ENCODE measurements at places on chromosomes 1 and 21.

- no peak for DNase-seq
Observed at GRCh38 chr1:84298328-84298683, 3.2 kb upstream of the SAMD13 start.

- no peak for DNase-seq
Observed at GRCh38 chr1:45785583-45785982, 17.8 kb upstream of the MAST2 start.

DNA sequence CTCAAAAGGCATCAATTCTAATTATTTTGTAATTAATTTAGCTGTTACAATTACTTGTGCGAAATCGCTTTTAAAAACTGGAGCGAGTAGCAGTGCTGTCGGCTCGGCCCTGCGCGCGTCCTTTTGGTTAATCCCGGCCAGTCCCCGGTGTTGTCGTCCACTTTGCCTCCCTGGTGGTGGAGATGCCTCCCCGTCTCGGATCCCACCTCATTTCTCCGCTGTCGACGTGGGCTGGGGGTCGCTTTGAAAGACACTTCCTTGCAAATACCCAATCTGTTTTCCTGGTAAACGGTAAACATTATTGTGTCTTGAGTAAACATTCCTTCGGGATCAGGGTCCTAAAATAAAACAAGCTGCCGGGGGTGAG, 3.7 kb downstream of the FOXD3 start:
- no peak for DNase-seq

- DNase-seq: peak; percentile 87
Observed at GRCh38 chr1:16888860-16889816, 6.6 kb upstream of the RNU1-2 start.

DNA sequence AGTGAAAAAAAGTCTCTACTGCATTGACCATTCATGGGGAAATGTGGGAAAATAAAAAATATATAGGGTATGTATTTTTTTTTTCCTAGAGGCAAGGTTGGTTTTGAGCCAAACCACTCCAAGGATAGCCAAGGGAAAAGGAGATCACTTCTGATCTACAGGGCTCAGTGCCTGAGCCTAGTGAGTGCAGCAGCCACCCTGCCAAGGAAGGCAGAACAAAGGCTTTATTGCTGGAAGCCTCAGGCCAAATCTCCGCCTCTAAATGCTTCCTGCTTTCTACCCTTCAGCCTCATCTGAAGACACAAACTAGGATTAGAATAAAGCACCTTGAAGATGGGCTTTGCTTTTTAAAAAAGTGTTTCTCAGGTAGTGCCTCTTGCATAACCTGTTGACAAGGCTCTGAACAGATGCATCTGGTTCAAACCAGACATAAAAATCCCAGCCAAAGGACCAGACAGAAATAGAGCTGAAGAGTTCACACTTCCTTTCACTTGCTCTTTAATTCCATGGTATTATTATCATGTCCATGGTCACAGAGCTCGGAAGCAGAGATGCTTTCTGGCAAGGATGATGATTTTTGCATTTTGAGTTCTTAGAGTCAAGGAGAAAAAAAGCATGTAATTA, 10.5 kb downstream of the C1orf115 start:
- DNase-seq: no peak

- no peak for DNase-seq
Observed at GRCh38 chr1:162094271-162094670, 24.8 kb downstream of the NOS1AP start.

DNA sequence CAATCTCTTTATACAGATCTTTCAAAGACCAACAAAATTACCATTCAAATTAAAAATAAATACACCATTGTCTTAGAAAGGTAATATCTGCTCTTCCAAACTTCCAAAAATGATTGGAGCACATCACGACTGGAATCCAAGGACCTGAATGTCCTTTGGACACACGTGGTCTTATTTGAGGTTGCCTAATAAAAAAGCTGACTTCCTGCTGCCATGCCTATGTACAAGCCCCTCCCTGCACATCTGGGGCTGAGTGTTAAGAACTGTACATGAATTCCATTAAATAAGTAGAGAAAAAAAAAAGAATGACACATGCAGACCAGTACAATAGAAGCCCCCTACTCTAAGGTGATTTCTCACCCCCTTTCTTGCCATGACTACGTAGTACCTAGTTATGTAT, 73.6 kb downstream of the SUSD4 start:
- no peak for DNase-seq

DNA sequence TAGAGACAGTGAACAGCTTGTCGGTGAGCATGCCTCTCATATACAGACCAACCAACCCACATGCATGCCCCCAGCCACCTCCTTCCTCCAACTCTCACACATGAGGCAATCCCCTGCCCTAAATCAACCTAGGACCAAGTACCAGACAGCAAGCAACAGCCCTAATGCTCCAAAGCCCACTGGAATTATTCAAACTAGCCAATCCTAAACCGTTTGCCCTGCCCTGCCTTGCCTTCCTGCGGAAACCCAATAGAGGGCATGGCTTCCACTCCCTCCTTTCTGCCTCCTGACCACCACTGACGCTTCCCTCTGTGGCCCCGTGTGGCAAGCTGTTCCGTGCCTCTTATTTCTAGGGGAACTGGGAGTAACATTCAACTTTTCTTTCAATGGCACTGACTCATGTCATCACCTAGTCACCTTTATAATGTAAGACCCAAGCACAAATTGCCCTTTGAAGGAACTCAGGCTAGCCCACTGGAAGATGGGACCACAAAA, 129.3 kb upstream of the GJB5 start:
- no peak for DNase-seq

DNA sequence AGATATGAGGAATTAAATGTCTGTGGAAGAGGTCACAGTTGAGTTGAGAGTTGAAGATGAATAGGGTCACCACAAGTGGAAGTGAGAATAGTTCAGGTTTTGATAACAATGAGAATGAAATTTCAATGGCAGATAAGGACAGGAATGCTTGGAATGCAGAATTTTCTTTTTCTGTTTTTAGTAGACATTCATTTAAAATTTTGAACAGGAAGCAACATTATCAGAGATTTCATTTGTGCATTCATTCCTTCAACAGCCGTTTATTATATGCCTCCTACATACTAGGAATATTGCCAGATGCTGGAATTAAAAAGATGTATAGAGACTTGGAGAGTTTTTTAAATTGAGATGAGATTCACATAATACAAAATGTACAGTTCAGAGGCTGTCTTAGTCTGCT, 126.8 kb downstream of the ITSN1 start:
- DNase-seq: no peak

- no peak for DNase-seq
Observed at GRCh38 chr1:151961833-151962232, 31.8 kb downstream of the S100A10 start.

DNA sequence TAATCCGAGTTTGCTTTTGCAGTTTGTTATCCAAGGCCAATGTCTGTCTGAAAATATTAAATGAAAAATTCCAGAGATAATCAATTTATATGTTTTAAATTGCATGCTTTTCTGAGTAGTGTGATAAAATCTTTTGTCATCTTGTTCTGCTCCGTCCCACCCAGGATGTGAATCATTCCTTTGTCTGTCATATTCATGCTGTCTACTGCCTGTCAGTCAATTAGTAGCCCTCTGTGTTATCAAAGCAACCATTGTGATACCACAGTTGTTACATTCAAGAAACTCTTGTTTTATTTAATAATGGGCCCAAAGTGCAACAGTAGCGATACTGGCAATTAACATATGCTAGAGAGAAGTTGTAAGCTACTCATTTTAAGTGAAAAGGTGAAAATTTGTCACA, 819.3 kb downstream of the BRINP3 start:
- DNase-seq: no peak

GRCh38 chr1:177008653-177009052, 155.9 kb downstream of the ASTN1 start:
- DNase-seq: no peak

DNA sequence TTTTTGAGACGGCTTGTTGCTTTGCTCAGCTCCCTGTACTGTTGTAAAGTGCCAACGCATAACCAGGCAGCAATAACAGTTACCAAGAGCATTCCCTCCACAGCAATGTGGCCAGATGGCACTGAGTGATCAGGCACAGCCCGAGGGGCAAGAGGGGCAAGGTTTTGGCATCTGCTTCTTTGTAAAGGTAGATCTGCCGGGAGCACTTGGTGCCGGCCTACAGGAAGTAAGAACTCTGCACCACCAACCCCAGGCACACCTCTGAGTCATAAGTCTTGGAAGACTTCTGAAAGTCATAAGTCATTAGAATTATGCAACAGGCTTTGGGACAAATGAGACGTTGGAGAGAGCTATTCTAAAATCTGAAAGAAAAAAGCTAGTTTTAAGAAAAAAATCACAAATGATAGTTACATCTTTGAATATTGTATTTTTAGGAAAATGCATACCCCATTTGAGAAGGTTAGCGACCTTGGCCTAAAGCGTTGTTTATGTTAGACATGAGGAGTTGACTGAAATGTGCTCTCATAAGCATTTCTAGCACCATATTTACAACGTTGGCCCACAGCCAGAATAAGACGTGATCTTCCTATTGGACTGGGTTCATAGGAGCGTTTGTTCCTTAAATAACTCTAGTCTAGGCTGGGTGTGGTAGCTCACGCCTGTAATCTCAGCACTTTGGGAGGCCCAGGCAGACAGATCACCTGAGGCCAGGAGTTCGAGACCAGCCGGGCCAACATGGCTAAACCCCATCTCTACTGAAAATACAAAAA, 37.7 kb upstream of the MAP10 start:
- DNase-seq: peak; percentile 20

DNA sequence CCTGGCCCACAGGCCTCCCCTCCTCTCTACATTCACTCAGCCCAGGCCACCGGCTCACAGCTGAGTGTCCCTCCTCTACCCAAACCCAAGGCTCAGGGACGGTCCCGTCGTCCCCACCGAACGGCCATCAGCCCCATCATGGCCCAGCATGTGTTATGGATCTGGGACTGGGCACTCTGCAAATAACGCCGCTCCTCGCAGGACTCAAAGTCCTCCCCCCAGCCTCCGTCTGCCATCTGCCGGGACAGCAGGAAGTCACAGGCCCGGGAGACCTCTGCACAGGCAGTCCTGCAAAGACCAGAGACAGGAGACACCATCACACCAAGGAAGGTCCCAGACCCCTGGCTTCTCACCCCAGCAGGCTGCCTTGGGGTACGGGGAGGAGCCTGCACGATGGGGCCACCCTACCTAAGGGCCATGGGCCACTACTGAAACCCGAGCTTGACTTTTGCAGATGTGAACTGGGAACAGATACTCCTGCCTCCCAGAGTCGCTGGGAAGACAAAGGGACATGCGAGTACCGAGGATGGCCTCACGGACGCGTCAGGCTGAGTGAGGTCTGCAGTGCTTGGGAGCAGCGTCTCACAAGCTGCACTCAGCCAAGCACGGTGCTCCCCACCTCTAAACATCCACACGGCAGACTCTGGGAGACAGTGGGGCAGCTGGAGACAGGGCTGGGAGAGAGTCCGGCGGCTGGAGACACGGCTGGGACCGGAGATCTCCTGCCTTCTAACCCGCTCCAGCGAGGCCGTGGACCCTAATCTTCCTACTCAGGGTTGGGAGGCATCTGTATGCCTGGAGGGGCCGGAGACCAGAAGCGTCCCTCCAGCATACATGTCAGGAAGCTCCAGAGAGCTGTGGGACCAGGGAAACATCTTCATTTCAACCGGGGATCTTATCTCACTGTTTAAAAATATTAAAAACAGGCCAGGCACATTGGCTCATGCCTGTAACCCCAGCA, 10.4 kb upstream of the SPATC1L start:
- no peak for DNase-seq

- DNase-seq: no peak
Observed at GRCh38 chr21:41425588-41425953, 468 bp upstream of the MX1 start.

DNA sequence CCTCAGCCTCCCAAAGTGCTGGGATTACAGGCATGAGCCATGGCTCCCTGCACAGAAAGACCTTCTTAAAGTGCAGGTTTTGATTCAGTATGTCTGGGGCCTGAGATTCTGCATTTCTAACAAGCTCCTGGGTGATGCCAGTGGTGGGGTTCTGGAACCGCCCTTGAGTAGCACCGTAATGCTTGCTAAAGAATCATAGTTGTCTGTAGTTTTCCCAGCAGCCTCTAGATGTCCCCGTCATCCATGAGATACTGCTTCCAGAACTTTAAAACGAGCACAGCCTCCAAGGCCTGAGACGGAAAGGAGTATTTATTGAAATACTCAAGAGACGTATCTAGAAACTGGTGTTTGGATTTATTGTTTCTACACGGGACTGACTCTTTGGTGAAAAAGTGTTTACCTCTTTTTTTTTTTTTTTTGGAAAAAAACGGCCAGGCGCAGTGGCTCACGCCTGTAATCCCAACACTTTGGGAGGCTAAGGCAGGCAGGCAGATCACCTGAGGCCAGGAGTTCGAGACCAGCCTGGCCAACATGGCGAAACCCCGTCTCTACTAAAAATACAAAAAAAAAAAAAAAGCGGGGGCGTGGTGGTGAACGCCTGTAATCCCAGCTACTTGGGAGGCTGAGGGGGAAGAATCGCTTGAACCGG, 2.6 kb upstream of the TOR3A start:
- peak; percentile 47 for DNase-seq

- no peak for DNase-seq
Observed at GRCh38 chr1:16215882-16216753, 3.7 kb upstream of the ARHGEF19 start.

DNA sequence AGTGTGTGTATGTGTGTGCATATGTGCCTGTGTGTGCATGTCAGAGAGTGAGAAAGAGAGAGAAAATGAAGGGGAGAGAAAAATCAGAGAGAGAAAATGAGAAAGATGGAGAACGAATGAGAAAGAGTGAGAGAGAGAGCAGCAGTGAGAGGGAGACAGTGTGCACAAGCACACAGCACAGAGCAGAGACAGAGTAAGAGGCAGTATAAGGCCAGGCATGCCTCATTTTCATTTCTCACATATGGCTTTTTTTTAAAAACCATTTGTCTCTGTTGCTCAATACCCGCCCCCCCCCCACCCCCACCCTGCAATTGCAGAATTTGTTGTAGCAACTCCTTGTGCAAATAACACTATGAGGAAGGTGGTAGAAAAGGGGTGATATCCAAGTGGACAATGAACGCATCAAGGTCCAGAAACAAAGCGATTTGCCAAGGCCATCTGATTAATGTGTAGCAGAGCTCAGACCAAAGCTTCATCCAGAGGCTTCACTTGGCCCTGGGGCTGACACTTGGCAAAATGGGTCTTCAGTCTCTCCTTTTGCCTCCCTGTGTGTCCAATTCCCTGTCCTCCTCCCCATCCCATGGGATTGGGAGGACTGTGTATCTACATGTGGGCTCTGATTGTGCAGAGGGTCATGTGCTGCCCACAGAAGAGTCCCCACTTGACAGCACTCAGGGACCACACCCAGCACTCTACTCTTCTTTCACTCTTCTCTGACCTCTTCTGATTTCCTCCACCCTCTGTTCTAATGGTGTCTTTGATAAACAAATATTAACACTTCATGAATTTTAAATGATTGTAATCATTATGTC, 38.9 kb upstream of the HSD3B1 start:
- no peak for DNase-seq

- DNase-seq: no peak
Observed at GRCh38 chr1:12600880-12601633, 17.0 kb downstream of the DHRS3 start.

DNA sequence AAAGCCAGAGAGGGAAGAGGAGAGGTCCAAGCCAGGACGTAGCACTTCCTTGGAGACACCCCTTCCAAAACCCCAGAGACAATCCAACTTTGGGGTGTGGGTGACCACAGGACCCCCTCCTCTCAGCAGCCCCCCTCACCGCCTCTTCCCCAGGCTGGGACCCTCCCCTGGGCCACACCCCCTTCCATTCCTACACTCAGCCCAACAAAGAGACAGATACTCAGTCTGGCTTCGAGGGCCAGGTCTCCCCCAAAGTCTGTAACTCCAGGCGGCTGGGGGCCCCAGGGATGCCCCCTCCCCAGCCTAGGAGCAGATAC, 1.4 kb downstream of the MEX3A start:
- DNase-seq: no peak

- DNase-seq: no peak
Observed at GRCh38 chr1:114339379-114339778, 171.6 kb downstream of the TRIM33 start.

All from Panc1 (cell line).